ENCODE measurements at places on chromosomes 13 and 19.

DNA sequence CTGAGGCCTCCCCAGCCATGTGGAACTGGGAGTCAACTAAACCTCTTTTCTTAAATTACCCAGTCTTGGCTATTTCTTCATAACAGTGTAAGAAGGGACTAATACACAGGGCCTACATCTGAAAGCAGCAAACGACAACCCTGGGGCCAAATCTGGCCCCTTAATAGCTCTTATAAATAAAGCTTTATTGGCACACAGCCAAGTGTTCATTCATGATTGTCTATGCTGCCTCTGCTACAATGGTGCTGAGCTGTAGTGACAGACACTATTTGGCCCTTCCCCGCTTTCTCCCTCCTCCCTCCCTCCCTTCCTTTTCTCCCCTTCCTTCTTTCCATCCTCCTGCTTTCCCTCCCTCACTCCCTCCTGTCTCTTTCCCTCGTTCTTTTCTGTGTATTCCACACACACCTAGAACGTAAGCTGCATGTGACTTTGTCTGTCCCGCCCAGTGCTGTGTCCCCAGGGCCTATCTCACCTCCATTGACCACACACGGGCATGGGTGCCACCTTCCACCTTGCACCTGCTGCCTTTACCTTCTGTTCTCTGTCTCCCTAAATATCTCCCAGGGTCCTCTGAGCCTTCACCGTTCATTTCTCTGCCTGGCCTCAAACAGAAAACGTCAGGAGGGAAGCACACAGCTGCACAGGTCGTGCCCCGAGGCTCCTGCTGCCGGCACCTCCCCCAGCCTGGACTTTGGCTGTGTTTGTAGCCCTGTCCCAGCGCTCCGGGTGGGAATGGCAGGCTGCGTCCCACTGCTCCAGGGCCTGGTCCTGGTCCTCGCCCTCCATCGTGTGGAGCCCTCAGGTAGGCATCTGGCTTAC, at the start of gene PROZ:
Gene PROZ (plus strand): TSS at position 720 of the 819 bp plus-strand sequence. CDS start 13 bp downstream, at position 733.
- no peak for DNase-seq

DNA sequence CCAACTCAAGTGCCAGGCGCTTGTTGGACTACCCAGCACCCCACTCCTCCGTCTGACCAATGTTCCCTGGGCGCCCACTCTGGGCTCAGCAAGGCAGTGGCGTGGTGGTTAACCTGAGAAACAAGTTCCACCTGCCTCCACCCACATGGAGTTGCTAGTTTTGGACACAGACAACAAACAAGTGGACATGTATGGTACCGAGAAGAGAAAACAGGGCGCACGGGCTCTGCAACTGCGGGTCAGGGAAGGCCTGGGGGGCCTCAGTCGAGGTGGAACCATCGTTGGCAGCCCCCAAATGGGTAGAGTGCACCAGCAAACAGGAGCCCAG, 2.5 kb downstream of the MIER2 start:
- DNase-seq, result no peak

DNA sequence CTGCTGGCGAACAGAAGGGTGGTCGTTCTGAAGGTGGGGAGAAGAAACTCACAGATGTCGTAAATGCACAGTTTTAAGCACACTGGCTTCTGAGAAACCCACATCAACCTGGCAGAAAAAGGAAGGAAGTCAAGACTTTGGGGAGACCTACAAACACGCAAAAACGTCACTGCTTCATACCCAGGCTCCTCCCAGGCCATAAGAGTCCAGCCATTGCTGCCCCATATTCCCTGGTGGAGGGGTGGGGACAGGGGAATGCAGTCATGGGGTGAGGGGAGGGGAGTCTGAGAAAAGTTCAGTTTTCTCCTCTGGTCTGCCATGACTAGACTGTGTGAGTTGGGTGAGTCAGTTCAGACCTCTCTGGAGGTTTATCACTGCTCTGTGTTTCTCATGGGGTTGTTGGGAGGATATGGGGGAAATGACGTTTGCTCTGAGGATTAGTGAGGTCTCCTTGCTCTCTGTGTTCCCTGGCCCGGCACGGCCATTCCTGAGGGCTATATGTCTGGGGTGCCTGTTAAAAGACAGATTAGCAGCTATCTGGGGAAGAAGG, 139.0 kb downstream of the FLT1 start:
- no peak for DNase-seq

- no peak for DNase-seq
Measured at GRCh38 chr13:34815526-34815925, 126.5 kb upstream of the NBEA start.

DNA sequence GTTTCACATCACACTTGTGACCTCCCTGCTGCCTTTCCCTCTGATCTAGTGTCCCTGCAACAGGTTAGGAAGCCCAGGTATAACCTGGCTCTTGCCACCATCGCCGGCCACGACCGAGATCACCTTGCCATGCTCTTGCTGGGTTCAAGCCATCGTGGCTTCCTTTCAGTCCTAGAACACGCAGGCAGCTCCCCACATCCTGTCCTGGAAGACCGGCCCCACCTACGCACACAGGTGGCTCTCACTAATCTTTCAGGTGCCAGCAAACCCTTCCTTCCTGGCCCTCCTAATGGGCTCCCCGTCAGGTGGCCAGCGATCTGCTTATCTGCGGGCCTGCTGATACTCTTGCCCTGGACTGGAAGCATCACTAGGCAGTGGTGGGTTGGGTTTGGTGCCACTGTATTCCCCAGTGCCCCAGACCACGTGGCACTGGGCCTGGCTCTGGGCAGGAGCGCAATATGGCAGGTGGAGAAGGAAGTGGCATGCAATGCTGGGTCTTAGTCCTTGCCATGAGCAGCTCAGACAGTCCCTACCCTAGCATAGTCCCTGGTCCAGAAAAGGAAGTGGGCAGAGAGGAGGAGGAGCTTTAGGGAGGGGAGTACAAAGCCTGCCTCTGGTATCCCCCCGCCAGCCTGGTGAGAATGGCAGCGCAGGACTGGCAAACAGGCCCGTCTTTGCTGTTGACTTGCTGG, 11.8 kb downstream of the PPP1R37 start:
- DNase-seq, result no peak

DNA sequence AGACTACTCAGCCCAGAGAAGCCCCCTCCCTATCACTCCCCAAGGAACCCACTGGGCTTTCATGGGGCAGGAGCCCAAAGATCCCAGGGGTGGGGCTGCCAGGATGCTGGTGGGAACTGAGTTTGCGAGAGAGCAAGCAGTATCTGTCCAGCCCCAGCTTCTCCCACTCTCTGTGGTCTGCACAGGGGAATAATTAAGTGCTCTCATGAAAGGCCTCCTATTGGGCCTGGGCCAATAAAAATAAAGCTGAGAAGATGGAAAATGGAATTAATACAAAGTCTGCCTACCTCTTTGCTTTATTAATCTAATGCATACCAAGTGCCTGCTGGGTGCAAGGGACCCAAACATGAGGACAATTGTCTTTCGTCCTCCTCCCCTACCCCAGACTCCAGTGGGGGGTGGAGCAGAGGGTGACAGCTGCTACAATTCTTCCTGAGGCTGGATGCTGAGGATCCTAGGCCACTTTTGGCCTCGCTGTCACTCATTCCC, 5.4 kb downstream of the DDX39A start:
- DNase-seq, result no peak

DNA sequence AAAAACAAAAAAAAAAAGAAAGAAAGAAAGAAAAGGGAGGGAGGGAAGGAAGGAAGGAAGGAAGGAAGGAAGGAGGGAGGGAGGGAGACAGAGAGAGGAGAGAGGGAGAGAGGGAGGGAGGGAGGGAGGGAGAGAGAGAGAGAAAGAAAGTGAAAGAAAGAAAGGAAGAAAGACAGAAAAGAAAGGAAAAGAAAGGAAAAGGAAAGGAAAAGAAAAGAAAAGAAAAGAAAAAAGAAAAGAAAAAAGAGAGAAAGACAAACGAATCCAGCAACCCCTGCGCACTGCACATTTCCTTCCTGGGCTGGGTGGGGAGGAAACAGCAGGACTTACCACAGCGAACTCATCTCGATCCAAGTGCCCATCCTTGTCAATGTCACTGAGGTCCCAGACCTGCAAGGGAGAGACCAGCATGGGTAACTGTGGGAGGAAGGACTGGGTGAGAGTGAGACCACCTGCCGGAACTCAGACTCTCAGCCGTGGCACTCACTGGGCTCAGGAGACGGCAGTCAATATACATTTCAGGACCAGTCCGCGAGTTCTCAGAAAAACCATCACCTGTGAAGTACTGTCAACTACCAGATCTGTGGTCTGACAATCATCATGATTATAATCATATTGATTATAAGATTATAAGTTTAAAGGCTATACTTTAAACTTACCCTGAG, 43.3 kb downstream of the EPS15L1 start:
- no peak for DNase-seq

GRCh38 chr13:32126278-32126677, 94.7 kb downstream of the FRY start:
- no peak for DNase-seq

DNA sequence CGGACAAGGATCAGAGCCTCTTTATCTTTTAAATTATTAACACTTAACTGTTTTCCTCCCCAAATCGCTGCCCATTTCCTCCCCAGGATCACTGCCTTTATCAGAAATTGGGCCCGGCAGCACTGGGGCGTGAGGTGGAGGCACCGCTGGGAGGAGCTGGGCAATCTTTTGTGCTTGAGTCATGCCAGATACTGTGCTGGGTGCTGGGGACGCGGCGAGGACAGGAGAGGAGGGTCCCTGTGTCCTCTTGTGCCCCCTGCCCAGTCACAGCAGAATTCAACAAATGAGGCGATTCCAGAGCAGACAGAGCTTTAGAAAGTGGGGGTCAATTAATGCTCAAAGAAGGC, 347.8 kb downstream of the ZNF536 start:
- no peak for DNase-seq

- DNase-seq, result no peak
Measured at GRCh38 chr13:50519866-50520265, 323.6 kb downstream of the DLEU7 start.

DNA sequence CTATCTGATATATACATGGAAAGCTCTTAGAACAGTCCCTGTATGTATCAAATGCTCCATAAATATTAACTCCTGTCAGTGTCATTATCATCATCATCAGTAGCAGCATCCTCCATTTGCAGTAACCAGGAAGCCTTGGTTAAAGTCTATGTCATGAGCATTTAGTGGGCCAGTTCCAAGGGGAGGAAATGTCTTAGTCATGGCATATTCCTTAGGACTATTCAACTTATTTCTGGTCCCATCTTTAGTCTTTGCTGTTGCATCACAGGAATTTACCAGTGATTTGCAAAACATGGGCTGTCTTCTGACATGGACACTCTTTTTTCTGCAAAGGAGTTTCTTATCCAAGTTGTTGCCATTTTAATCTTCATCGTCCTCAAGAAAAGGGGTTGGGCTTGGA, 98.4 kb downstream of the WDFY2 start:
- no peak for DNase-seq

- no peak for DNase-seq
Measured at GRCh38 chr13:48333976-48334375, 30.4 kb downstream of the RB1 start.

GRCh38 chr13:108084840-108085239, 130.5 kb downstream of the LIG4 start:
- DNase-seq, result no peak

DNA sequence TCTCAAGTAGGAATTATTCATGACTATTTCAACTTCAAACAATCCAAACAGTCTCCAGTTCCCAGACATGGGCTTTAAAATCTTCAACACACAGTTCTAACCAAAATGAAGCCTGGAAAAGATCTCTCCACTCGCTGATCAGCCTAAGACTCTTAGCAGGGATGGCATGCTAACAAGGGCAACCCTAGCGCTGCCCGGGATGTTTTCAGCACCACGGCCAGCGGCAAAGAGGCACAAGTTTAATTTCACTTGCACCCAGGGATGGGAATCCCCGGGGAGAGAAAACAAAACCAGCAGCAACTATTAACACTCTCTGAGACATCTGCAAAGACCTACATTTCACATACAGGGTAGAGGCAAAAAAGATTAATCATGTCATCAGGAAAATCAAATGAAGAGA, 43.0 kb downstream of the CACNA1A start:
- peak; percentile 62 for DNase-seq

DNA sequence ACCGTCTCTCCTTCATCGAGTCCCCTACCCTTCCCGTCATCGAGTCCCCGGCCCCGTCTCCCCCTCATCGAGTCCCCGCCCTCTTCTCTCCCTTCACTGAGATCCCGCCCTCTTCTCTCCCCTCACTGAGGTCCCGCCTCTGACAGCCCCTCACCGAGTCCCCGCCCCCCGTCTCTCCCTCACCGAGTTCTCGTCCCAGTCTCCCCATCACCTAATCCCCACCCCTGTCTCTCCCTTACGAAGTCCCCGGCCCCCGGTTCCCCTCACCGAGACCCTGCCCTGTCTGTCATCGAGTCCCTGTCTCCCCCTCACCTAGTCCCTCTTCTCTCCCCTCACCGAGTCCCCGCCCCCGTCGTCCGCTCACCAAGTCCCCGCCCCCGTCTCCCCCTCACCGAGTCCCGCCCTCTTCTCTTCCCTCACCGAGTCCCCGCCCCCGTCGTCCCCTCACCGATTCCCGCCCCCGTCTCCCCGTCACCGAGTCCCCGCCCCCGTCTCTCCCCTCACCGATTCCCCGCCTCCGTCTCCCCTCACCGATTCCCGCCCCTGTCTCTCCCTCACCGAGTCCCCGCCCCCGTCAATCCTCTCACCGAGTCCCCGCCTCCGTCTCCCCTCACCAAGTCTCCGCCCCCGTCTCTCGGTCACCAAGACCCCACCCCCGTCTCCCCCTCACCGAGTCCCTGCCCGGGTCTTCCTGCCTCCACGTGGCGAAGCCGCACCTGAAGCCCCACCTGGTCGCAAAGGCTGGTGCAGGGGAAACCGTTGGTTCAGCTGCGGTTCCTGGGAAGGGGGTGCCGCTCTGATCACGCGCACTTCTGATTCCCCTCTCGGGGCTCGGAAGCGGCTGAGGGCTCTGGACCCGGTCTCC, 23.9 kb upstream of the ZNF846 start:
- peak; percentile 96 for DNase-seq

DNA sequence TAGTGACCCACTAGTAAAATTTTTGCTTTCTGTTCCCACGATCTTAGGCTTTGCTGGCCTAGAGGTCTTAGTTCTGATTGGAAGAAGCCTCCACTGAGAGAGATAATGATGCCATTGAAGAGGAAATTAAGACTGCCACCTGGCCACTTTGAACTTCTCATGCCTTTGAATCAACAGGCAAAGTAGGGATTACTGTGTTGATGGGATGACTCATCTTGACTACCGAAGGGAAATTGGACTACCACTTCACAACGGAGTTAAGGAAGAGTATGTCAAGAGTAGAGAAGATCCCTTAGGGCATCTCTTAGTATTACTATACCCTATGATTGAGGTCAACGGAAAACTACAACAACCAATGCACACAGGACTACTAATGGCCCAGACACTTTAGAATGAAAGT, 12.7 kb upstream of the FREM2 start:
- DNase-seq, result no peak

DNA sequence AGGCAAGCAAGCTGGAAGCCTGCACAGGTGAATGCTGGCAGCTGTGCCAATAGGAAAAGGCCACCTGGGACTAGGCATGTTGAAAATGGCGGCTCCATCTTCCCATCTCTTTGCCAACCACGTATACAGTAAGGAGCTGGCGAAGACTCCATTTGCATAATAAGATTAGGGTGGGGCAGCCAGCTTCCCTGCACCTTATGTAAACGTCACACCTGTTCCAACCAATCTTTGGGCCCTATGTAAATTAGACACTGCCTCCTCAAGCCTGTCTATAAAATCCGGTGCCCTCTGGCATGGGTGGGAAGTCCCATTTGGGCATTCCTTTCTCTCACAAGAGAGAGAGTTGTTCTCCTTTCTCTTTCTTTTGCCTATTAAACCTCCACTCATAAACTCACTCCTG, 16.8 kb downstream of the ADGRE2 start:
- DNase-seq, result no peak

Measured in neuronal stem cell (in vitro differentiated cells).